Glomerular endothelial cell (primary cell): ENCODE measurements at places on chromosomes 16 and 17.

- DNase-seq: no peak
Measured at GRCh38 chr16:84498859-84499620, 5.4 kb downstream of the MEAK7 start.

- no peak for DNase-seq
Measured at GRCh38 chr17:81257533-81257932, 18.4 kb downstream of the NDUFAF8 start.

- no peak for DNase-seq
Measured at GRCh38 chr16:56851671-56852400, 13.2 kb upstream of the SLC12A3 start.

DNA sequence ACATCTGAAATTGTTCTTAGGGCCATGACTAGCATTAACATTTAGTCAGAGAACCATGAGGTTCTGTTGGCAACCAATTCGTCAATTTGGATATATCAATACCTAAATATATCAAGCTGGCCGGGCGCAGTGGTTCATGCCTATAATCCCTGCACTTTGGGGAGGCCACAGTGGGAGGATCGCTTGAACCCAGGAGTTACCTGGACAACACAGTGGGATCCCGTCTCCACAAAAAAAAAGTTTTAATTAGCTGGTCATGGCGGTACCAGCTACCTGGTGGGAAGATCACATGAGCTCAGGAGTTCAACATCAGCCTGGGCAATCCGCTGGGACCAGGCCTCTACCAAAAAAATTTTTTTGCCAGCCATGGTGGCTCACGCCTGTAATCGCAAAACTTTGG, 8.4 kb downstream of the YWHAE start:
- no peak for DNase-seq

DNA sequence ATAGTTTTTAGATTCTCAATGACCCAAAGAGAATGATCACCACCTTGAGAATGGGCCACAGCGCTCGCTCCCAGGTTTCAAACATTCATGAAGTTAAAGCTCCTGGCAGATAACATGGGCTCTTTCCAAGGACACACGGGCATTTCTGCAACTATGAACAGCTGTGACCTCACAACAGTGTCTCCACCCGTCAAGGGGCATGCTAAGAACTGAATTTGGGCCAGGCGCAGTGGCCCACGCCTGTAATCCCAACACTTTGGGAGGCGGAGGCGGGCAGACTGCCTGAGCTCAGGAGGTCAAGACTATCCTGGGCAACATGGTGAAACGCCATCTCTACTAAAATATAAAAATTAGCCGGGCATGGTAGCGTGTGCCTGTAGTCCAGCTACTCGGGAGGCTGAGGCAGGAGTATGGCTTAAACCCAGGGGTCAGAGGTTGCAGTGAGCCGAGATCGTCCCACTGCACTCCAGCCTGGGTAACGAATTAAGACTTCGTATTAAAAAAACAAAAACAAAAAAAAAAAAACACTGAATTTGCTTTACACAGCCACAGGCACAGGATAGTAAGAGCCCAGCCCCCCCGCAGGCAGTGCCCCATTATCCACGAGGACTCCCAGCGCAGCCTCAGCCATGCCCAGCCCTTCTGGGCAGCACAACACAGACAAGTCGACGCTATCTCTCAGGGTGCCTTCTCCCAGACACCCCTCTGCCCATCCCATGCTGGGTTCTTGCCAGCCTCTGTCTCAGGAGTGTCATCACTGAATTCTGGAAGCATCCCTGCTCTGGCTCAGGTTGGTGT, 7.2 kb downstream of the USP7 start:
- DNase-seq: no peak

DNA sequence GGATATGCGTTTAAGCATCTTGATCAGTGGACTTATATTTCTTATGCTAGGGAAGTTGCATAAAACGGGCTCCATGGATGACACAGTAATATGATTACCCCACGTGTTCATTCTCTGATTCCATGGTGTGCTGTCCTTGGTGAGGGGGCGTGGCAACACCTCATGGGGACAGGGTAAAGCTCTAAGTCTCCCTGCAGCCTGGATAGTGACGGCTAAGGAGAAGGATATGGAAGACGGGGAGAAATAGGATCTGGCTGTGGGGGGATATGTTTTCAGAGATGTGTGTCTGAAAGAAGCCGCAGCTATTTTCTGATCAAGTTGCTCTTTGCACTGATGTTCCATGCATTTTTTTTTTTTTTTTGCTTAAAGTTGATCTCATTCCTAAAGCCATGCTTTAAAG, 84.3 kb downstream of the MARCHF10 start:
- no peak for DNase-seq
